ENCODE measurements at places on chromosomes 5 and 9.

- DNase-seq = no peak
Observed at GRCh38 chr9:110072597-110073355, 135.2 kb downstream of the C9orf152 start.

DNA sequence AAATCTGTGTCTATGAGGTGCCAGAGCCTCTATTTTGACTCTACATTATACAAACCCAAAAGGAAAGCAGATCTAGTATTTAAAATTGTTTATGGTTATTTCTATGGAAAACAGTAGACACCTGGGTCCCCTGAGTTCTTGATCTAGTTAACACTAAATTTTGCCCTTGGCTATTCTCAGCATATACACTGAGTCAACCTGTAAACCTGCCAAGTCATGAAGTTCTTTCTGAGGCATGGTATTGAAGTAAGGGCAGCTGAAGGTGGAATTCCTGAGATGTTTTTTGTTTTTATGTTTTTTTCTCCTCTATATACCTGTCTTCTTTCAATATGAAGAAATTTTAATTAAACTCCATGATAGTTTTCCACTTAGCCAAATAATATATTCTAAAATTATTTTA is 120.2 kb downstream of the PDE4D start:
- DNase-seq = no peak

- DNase-seq = peak; percentile 50
Observed at GRCh38 chr5:79255786-79256557, 20.0 kb downstream of the JMY start.

GRCh38 chr5:144247131-144247530 is 76.5 kb downstream of the KCTD16 start:
- DNase-seq = no peak

DNA sequence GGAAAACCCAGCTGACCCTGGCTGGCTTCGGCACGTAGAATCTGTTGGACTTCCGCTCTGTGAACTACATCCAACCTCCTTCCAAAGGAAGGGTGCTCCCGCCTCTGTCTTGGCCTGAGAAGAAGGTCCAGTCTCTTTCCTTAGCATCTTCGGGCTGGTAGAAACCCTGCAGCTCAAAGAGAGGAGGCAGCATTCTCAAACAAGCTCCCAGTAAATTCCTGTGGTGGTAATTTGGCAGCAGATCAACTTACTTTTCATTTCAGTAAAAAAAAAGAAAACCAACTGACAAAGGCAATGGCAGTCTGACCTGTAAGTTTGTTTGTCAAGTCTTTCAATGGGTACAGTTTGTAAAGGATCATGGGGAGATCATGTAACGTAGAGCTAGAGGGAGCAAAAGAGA is 176.7 kb downstream of the MED10 start:
- DNase-seq = no peak

GRCh38 chr9:124947727-124948391 is 7.0 kb upstream of the GOLGA1 start:
- no peak for DNase-seq

GRCh38 chr9:128082151-128082550 is 14.1 kb downstream of the SLC25A25 start:
- DNase-seq = no peak

- DNase-seq = no peak
Observed at GRCh38 chr9:76414661-76415060, 20.4 kb upstream of the RFK start.

DNA sequence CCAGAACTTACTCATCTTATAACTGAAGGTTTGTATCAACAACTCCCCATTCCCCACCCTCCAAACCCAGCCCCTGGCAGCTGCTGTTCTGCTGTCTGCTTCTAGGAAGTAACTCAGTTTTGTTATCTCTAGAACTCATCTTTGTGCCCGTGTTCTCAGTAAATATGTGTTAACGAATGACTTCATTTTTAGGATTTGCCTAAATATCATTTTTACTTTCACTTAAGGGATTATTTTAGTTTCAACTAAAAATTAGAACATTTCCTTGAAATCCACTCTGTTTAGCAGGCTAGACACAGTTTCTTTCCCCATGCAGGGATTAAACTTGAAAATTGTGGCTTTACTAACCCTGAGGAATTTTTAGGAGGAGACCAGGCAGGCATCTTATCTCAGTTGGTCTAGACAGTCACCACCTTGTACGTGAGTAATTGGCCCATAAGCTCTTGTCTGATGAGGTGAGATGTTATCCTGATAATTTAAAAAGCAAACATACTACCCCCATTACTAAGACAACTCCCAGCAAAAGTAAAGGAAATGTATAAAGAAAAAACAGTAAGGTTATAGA is 68.2 kb upstream of the TNFAIP8 start:
- DNase-seq = no peak

- DNase-seq = no peak
Observed at GRCh38 chr9:114341991-114342390, 12.3 kb downstream of the ORM2 start.

DNA sequence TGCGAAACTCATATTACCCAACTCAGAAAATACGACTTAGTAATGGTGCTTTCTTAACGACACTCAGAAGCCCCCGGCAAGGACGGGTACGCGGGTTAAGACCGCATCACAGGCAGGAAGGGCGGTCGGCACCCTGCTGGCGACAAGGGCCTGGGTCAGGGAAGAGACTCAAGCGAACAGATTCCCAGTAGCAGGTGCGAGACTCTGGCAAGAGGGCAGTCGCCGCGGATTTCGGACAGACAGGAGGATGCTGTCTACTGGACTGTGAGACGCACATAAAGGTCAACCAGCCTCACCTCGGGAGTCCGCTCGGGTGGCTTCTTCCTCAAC is 398 bp downstream of the RAPGEF6 start:
- DNase-seq = peak; percentile 57

GRCh38 chr9:73061146-73061545 is 90.5 kb upstream of the ANXA1 start:
- DNase-seq = no peak

- DNase-seq = no peak
Observed at GRCh38 chr5:173242675-173243121, 7.7 kb upstream of the NKX2-5 start.

DNA sequence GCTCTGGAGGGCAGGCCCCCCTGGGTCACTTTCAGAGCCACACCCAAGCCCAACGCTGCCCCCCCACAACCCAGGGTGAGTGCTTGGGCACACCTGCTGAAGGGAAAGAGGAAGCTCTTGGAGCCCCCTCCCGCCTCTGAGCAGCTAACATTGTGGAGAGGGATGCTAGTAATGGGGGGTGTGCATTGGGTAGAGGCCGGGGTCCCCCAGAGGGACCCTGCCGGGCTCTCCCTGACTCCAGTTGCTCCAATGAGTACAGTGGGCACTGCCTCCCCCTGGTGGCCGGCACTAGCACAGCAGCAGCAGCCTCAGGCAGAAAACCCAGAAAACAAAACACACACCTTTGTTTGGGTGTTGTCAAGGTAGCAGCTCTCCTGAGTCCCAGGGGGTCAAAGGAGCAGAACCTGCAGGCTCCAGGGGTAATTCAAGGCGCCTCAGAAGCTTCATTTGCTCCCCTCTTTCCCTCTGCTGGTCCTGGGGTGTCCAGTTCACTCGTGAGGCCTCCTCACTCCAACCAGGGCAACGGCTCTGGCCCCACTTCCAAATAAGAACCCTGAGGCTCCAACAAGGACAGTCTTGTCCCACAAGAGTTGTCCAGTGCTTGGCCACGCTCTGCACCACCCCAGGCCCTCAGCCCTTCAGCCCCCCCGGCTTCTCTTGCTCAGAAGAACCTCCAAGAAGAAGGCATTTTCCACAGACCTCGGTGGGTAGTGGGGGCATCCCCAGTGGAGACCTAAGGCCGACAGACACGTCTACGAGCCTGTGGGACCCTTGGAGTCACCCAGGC is 16.1 kb downstream of the GBGT1 start:
- DNase-seq = peak; percentile 88

- DNase-seq = no peak
Observed at GRCh38 chr5:122882831-122883230, 37.4 kb downstream of the SNX24 start.

- no peak for DNase-seq
Observed at GRCh38 chr9:16668734-16669295, 201.7 kb downstream of the BNC2 start.

DNA sequence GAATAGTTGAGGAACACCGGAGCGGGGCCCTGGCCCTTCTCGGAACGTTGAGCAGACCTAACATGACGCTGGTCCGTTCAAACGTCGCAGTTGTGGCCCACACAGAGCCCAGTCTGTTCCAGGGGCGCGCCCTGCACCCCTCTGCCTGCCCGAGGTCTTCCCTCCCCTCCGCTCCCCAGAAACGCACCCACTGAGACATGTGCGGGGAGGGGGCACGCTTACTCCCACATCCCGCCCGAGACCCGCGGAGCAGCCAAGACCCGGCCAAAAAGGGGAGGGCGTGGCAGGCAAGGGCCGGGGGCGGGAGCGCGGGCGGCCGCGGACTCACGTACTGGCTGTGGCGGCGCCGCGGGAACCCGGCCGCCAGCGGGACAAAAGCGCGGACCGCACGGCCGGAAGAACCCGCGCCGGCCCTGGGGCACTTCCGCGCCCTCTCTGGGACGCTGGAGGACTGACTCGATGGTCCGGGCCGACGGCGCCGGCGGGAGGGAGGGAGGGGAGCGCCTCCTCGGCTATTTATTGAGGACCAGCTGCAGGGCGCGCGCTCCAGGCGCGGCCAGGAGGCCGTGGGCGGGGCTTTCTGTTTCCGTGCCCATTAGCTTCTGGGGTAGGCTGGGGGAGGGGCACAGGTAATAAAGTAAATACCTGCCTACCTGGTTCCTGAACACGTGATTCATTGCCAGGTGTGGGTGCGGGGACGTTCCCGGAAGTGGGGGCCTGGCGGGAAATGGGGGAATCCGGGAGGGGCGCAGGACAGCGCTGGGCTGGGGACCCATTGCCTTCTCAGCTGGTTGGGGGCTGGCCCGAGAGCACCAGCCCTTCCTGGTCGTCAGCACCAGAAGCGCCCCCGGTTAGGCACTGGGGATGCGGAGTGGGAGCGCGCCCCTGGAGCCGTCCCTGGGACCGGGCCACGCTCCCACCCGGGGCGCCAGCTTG is at the start of gene ZFP62:
ZFP62 (minus strand) TSS at position 390 of the 936 bp plus-strand sequence; CDS start at position 333, 57 bp downstream.
- peak; percentile 86 for DNase-seq

DNA sequence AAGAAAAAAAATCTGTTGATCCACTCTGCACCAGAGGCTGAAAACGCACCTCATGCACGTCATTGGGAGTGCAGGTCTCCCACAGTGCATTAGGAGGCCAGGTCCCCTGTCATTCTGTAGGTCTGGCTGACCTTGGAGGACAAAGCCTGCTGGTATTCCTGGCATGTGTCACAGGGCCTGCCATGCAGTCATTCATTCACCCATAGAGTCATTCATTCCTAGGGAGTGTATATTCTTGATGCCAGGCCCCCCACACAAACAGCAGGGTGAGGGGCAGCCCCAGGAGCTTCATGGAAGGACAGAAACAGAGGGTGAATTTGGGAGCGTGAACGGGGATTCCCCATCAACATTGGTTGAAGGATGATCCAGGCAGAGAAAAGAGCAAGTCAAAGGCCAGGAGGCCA is 2.2 kb downstream of the GBGT1 start:
- no peak for DNase-seq

DNA sequence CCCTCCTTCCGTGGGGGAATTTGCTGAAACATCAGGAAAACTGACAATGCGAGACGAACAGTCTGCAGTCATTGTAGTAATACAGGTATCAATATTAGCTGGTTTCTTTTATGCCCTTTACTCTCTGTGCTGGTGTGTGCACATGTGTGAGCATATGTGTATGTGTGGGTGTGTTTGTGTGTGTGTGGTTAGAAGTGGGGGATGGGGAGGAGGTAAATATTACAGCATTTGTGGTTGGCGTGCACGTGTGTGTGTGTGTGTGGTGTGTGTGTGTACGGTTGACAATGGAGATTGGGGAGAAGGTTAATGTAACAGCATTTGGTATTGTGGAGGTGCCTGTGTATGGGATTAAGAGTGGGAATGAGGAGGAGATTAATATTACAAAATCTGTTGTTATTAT is 219.4 kb downstream of the ADGRV1 start:
- DNase-seq = no peak

DNA sequence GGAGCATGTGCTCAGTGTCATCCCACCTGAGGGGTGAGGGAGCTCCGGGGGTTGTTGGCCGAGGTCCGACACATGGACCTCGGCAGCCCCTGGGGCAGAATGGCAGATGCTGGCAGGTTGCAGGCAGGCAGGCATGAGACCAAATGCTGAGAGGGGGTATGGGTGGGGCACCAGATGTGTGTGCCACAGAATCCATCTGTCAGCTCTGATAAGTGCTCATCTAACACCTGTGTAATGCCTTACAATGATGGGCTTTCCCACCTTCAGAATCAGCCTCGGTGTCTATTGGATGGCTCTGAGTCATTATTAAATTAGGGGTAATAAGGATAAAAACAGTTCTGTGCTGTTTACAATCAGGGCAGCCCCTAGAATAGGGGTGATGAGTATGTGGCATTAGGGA is 73.1 kb upstream of the SAP30L start:
- DNase-seq = no peak

DNA sequence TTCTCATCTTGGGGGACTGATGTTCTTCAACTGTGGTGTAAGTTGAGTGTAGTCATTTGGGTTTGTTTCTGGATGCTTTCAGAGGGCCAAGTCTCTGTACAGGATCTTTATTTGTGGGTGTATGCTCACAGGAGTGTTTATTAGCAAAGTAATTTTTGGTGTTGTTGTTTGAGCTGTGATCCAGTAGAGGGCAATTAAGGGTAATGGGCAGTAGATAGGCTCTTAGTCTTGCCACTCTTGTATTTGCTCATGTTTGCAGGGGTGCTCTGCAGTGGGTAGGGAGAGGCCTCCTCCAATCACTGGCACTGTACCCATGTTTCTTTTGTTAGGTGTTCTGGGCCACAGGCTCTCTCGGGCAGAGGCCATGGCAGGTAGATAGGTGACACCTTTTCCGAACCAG is 45.9 kb upstream of the ITGA2 start:
- DNase-seq = no peak

DNA sequence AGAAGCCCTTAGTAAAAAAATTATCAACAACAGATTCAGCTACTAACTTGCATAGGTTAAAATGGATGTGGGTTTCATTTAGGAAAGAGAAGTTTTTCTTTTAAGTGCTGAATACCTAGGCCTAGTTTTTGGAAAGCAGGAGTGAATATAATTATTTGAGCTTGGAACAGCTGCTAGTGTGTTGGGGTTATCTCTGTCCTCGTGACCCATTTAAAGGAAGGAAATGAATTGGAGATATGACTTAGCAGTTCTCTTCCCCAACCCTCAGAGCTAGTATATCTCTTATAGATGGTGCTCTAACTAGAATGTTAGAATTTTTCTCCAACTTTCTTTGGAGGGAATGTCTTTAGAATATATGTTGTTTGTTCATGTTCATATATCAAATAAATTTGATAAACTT is 38.6 kb downstream of the ZNF366 start:
- DNase-seq = no peak

DNA sequence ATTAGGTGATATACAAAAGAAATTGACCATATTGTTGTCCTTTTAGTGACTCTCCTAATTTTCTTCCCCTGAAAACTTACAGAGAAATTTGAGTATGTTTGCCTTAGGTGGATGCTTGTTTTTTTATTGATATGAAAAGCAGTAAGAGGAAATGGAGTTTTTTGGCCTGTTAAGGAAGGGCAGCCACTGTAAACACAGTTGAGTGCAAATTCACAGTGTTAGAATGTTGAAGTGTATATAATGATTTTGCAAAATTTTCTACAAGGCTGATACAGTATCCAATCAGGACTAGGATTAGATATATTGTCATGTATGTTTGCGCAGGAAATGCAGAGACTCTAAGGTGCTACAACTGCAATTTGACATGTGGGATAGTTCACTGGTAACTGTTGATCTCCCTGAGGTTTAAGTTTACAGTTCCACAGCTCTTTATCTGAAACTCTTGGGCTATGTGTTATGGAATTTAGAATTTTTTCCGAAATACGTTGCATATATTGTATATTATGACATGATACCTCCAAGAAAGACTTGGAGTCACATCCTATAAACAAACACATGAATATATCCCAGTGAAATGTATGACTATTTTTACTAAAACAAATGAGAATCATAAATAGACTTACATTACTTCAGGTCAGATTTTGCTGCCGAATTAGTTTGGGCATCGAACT is 62.5 kb downstream of the FXN start:
- no peak for DNase-seq
